ENCODE measurements at places on chromosomes 6 and 20.
A peak's percentile ranks its signal among the peaks of the same experiment; 100 is the strongest.

- DNase-seq: no peak
Observed at GRCh38 chr20:47764154-47764733, 21.0 kb downstream of the SULF2 start.

GRCh38 chr20:47927944-47928343 is 142.7 kb upstream of the SULF2 start:
- DNase-seq: no peak

GRCh38 chr6:114445846-114446245 is 103.0 kb upstream of the HS3ST5 start:
- DNase-seq: no peak

- no peak for DNase-seq
Observed at GRCh38 chr6:128200789-128201188, 299.9 kb upstream of the THEMIS start.

DNA sequence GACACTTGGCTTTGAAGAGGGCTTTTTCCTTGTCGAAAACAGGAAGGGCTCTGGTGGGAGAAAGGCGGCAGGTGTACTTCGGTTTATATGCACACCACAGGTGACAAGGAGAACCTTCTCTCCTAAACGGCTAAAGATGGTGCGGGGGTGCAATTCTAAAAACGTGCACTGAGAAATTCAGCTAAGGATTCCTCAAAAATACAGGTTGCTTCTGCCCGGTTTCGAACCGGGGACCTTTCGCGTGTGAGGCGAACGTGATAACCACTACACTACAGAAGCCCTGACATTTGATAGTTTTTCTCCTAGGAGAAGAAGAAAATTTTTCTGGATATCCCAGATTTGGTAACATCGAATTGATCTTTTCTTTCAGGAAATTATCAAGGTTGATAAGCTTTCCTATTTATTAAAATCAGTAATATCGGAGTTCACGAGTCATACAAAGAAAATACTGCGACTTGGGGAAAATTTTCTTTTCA is 32.0 kb downstream of the POM121L2 start:
- no peak for DNase-seq

GRCh38 chr20:50299325-50299629 is 108.6 kb downstream of the CEBPB start:
- no peak for DNase-seq

DNA sequence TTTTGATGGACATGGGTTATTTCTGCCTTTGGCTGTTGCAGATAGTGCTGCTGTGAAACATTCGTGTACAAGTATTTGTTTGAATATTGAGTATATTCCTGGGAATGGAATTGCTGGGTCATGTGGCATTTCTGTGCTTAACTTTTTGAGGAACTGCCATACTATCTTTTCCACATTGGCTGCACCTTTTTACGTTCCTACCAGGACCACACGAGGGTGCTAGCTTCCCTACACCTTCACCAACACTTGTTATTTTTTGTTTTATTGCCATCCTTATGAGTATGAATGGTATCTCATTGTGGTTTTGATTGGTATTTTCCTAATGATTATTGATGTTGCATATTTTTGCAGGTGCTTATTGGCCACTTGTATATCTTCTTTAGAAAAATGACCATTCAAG is 47.8 kb upstream of the PLCG1 start:
- no peak for DNase-seq

DNA sequence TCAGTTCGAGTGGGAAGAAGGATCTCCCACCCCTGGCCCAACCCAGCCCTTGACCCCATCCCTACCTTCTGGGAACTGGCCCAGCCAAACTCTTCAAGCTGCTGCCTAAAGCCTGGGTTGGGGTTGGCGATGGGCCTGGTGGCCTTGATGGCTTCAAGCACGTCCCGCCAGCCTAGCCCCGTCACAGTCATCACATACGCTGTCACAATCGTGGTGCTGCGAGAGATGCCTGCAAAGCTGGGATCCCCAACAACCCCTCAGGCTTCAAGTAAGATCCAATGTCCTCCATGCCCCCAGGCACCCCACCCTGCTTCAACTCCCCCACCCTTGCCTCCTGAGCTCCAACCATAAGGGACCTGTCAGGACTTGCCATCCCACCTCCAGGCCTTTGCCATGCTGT is 7.8 kb downstream of the DUSP15 start:
- DNase-seq: no peak

GRCh38 chr6:40336940-40337760 is 250.0 kb downstream of the LRFN2 start:
- no peak for DNase-seq

DNA sequence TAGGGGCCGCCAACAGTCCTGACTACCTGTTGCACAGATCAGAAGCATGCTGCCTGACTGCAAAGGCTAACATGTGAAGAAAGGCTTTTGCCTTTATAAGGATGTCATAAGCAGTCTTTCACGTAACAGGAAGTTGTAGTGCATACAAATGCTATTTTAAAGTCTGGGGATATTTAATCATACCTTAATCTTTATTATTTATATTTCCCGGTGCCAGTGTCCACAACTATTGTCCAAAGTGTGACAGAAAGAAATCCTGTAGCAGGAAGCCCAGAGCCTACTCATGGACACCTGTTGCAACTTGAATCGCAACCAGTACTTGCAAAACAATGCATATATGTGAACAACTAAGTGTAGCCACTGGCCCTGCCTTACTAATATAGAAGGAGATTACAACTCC is 235.8 kb downstream of the ALDH8A1 start:
- no peak for DNase-seq

DNA sequence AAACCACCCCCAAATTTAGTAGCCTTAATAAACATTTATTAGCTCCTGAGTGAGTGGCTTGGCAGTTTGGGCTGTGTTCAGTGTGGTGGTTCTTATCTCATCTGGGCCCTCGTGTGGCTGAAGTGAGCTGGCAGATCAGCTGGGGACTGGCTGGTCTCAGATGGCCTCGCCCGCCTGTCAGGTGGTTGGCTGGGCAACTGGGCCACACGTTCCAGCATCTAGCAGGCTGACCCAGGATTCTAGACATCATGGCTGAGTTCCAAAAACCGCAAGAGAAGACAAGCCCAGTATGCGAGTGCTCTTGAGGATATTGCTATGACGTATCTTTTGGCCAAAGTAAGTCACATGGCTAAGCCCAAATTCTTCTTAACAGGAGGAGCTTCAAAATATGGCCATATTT is 28.9 kb downstream of the EIF2S2 start:
- no peak for DNase-seq

DNA sequence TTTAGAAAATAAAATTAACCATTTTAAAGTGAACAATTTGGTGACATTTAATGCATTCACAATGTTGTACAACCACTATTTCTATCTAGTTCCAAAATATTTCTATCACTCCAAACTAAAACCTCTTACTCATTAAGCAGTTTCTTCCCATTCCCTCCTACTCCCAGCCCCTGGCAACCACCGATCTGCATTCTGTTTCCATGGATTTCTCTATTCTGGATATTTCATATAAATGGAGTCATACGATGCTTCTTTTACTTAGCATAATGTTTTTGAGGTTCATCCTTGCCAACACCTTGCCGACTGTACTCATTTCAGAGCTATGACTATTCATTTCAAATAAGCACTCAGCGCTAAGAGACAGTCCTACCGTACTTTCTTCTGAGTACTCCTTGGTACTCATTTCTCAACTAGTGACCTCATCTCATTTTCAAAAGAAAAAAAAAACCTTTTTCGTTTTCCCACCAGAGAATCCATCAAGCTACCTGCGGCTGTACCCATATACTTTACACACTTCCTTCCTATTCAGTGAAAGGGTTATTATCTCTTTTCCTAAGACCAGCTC is 259.2 kb downstream of the UTRN start:
- no peak for DNase-seq

- DNase-seq: no peak
Observed at GRCh38 chr6:30200551-30201281, 12.5 kb downstream of the TRIM26 start.

GRCh38 chr6:38651121-38651784 is 11.5 kb upstream of the BTBD9 start:
- DNase-seq: no peak

GRCh38 chr6:39310542-39310941 is 3.7 kb downstream of the KCNK17 start:
- no peak for DNase-seq

DNA sequence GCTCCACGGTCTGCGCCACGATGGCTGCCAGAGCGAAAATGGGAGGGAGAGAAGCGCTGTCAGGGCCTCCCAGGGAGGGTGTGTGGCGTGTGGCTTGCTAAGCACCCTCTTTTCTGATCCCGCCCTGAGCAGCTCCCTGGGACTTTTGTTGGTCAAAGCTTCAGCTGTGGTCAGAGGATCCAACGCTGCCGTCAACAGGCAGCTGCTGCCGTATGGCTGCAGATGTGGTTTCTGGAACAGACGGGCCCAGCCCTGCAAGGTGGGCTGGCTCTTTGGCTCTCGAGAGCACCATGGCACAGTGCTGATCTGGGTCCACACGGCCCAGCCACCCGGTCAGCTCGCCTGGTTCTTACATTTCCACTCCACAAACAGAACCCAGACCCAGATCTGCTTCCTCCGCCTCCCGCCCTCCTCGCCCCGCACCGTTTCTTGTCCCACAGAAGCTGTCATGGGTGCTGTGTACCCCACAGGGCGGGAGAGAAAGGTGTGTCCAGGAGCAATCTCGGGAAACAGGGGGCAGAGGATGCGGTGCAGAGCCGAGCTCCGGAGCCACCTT is 86.0 kb upstream of the BHLHE23 start:
- DNase-seq: no peak

- no peak for DNase-seq
Observed at GRCh38 chr6:46452312-46452917, 38.8 kb downstream of the RCAN2 start.

DNA sequence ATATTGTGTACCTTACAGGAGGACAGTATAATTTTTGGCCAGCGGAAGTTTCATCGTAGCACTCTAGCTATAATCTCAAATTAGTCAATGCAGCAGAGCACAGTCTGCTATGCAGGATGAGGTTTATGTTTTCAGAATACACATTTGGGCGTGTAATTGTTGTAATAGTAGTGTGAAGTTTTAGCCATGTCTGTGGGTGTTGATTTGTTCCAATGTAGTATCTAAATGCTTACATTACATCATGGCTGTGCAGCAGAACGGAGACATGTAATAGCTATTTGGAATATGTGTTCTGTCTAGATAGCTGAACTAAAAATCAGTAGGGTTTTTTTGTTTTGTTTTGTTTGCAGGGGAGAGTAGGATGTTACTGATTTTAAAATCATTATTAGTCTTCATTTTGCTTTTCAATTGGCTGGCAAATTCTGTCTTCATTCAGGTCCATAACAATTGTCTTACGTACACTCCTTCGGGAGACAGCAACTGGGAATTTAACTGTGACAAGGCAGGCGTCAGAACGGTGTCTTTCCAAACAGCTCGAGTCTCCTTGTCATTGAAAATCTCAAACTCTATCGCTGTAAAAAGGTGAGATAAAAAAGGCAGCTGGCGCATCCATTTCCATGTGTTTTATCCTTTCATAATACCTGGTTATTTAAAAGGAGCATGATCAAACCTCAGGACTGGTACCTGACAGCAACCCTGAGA is 65.1 kb upstream of the CDH4 start:
- no peak for DNase-seq

DNA sequence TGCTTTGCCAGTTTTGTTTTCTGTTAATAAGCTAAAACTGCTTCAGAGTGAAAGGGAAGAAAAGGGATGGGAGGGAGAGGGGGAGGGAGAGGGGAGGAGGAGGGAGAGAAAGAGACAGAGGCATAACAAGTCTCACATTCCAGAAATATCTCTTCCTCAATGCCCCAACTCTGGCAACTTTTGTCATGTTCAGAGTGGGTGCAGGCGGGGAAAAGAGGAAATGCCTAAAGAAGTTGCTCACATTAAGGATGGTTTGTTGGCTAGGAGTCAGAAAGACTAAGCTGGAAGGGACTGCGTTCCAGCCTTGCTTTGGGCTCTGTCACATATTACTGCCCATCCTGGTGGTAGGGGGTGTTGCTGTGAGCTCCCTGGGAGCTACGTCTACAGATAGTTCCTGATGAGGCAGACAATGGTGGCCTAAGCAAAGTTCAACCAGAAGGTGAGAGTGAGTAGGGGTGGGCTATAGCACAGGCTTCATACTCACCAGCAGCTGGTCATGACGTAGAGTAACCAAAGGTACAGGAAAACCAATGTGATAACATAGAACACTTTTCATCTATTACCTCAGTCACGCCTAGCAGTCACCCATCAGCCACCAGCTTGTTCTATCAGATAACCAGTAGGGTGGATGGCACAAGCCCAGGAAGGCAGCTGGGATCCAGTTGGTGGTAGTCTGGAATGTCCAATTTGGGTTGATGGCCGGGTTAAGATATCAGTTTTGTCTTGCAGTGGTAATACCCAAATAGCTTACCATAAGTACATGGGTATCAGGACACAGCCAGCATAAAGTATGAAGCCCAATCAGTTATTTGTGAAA is 2.1 kb downstream of the TSPYL4 start:
- no peak for DNase-seq

GRCh38 chr6:141874930-141875602 is 257.7 kb upstream of the GJE1 start:
- no peak for DNase-seq

DNA sequence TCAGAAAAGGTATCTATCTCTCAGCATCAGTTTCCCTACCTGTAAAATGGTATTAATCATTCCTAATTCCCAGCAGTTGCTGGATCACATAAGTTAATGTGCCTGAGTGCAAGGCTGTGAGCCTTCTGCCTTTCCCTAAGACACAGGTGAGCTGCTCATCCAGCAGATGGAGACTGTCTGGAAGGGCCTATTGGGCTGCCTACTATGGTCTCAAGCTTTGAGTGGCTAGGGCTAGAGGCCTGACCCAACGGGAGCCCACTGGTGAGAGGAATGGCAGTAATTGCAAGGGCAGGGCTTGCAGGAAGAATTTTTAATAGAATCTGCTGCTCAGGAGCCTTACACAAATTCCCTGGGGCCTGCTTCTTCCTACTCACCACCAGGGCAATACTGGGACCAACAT is 4.3 kb downstream of the KHDC1 start:
- peak; percentile 5 for DNase-seq

GRCh38 chr6:142886431-142887170 is 58.4 kb downstream of the HIVEP2 start:
- DNase-seq: no peak

DNA sequence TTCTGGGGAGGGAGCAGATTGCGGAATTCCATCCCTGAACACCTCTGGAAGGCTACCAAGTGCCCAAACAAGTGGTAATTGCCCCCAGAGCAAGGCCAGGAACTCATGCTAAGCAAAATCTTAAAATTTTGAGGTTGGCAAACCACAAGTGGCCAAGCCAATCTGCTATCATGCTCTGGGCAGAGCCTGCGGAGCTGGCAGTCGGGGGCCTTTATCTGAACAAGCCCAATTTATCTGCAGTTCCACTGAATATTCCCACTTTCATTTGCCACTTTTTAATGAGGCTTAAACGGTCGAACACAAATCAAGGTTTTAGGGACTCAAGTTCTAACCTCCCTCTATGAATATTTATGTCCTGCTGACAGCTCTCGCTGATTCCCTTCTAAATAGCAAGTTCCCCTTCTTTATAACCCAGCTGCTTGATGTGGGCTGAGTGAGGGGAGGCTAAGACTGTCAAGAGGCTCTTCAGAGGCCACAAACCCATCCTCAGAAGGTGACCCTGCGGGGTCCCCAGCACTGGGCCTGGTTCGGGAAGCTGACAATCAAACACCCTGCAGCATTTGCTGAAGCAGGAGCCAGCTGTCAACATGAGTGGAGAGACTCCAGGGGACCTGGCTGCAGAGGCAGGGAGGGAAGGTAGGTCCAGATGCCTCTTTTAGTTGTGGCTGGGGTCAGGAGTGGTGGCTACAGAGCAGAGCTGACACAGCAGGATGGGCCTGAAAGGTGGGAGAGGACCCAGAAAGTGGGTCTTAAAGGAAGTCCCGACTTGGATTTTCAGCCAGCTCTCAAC is 11.9 kb downstream of the CCDC167 start:
- no peak for DNase-seq

GRCh38 chr6:147933224-147933623 is 409.4 kb upstream of the SASH1 start:
- DNase-seq: no peak
